Psoas muscle (tissue), 8 donors: ENCODE measurements at places on chromosomes 1 and 21. TPM values are rescaled to one million over a fixed set of nuclear protein-coding genes. Genes with fewer than 3 reads are reported as not detected.

GPR37L1 gene
- total RNA-seq, result not detected

S100A1 gene
- 1,205 TPM for total RNA-seq

DNA sequence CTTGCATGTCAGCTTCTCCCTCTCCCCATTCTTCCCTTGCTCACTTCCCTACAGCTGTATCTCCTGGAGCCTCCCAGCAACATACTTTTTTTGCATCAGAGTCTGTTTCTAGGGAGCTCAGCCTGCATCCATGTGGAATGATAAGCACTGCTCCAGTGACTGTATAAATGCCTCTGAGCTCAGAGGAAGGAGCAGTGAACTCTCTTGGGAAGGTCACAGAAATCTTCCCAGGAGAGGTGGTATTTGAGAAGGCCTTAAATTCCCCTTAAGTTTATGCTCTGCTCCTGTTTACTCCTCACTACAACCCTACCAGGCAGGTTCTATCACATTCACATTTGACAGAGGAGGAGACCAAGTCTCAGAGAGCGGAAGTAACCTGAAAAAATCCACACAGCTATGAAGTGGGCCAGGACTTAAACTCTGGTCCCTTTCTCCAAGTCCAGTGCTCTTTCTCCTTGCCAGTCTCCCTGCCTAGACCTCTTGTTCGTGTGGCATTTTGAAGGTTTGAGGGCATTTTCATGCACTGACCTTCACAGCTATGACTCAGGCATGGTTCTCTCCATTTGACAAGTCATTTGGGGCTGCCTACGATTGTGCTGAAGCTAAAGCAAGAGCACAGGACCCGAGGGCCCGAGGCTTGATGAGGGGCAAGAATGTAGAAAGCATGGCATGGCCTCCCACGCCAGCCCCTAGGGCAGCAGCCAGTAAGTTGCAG, 5.6 kb upstream of the UBXN10 start:
- no peaks in the 10 kb centered on the region for H3K27me3 ChIP-seq
- no peak overlapping the region for H3K4me3 ChIP-seq
- no peaks in the 10 kb centered on the region for H3K36me3 ChIP-seq
- H3K4me1 ChIP-seq, result no peaks in the 10 kb centered on the region
- no peak for DNase-seq
- no peak overlapping the region for H3K27ac ChIP-seq

DNA sequence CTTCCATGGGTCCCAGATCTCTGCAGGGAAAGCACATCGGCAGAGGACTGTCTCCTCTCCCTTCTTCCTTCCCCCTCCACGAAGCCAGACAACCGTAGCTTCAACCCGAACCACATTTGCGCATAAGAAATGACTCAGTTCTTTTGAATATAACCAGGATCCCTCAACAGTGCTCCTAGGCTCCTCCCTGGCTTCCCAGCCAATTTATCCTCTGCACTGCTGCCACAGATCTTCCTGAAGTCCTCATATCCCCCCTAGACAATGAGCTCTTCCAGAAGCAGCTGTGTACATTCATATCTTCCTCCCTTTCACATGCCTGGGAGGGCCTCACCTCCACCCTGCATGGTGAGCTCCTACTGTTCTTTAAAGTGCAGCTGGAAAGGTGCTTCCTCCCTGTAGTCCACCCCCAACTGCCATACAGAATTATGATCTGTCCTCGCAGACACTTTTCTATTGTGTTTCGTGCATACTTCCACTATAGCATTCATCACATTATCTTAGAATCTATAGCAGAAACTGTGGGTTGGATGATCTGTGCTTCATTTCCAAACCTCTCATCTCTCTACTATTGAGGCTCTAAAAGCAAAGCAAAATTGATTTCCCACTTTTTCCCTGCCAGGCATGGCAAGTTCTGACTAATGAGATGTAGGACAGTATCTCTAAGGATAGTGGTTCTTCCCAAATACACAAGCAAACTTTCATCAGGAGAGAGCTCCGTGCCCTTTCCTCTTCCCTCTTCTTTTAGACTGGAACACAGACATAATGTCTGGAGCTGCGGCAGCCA, 179.3 kb upstream of the HMGB4 start:
- peaks cover 34% of the 10 kb centered on the region for H3K27me3 ChIP-seq
- H3K36me3 ChIP-seq, result no peaks in the 10 kb centered on the region
- no peaks in the 10 kb centered on the region for H3K4me1 ChIP-seq
- DNase-seq, result no peak
- no peak overlapping the region for H3K4me3 ChIP-seq

DNA sequence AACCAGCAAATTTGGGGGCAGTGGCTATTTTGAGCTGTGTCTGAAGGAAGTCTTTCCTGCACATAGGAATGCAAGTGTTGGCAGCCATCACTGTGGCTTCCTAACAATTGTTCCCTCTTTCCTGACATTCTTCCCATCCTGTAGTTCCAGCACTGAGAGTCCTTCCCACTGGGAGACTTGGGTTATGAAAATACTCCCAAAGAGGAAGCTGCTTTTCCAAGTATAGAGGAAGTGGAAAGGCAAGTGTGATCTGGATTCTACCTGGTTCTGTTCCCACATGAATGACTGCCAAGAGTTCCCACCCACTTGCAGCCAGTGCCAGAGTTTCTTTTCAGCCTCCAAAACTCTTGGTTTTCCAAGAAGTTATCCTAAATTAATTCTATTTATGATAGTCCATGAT, 98.5 kb upstream of the CD53 start:
- H3K27me3 ChIP-seq, result no peaks in the 10 kb centered on the region
- H3K36me3 ChIP-seq, result no peaks in the 10 kb centered on the region
- no peak overlapping the region for H3K27ac ChIP-seq
- no peak for DNase-seq
- no peak overlapping the region for H3K4me3 ChIP-seq

- H3K4me1 ChIP-seq, result no peaks in the 10 kb centered on the region
- H3K4me3 ChIP-seq, result no peak overlapping the region
- no peak for DNase-seq
- H3K27me3 ChIP-seq, result no peaks in the 10 kb centered on the region
- H3K27ac ChIP-seq, result no peak overlapping the region
Measured at GRCh38 chr21:28793043-28793442, 199.6 kb downstream of the LTN1 start.

DNA sequence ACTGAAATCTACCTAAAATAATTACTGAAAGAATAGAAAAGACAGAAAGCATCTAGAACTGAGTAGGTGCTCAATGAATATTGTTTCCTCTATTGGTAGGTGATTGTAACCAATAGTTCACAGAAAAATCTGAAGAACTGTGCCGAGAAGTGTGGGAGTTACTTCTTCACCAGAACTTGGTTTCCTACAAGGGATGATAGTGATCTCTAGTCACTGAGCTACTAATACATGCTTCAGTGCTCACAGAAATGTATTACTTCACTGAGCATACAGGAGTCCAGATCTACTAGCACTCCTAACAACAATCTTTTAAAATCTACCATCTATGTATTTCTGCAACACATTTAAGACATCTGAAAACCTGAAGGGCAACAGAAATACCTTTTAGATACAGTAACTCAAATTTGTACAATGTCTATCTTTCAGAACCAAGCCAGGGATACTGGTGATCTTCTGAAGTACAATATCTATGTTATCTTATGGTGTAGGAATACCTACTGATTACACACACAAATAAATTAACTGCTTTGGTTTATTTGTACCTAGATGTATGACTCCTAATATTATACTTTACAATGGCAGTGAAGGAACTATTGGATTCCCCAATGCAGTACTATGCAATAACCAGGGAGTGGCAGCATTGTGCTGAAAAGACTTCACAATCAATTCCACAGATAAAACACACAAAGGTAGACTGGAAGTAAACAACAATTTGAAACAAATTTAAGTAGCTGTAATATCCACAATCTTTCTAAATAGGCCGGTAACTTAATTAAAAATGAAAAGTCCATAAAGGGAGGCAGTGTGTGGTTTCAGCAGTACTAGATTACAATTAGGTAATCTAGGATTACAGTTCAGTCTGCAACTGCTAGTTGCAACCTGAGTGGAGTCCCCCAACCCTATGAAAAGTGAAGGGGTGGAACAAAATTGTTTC, 243.0 kb downstream of the SLC45A1 start:
- DNase-seq, result no peak
- H3K36me3 ChIP-seq, result no peaks in the 10 kb centered on the region
- H3K27ac ChIP-seq, result no peak overlapping the region
- peaks cover 5% of the 10 kb centered on the region for H3K4me1 ChIP-seq

GRCh38 chr1:15764269-15764764, 5.7 kb downstream of the FBLIM1 start:
- H3K4me3 ChIP-seq, result no peak overlapping the region
- DNase-seq, result no peak
- H3K36me3 ChIP-seq, result no peaks in the 10 kb centered on the region
- H3K4me1 ChIP-seq, result peaks cover 4% of the 10 kb centered on the region
